RKO (cell line): ENCODE measurements at places on chromosomes 4 and X.
A peak's percentile ranks its signal among the peaks of the same experiment; 100 is the strongest.

- DNase-seq = no peak
Measured at GRCh38 chrX:69156638-69157037, 8.6 kb downstream of the PJA1 start.

GRCh38 chr4:176762661-176763308 lies 29.9 kb downstream of the VEGFC start:
- DNase-seq = no peak

DNA sequence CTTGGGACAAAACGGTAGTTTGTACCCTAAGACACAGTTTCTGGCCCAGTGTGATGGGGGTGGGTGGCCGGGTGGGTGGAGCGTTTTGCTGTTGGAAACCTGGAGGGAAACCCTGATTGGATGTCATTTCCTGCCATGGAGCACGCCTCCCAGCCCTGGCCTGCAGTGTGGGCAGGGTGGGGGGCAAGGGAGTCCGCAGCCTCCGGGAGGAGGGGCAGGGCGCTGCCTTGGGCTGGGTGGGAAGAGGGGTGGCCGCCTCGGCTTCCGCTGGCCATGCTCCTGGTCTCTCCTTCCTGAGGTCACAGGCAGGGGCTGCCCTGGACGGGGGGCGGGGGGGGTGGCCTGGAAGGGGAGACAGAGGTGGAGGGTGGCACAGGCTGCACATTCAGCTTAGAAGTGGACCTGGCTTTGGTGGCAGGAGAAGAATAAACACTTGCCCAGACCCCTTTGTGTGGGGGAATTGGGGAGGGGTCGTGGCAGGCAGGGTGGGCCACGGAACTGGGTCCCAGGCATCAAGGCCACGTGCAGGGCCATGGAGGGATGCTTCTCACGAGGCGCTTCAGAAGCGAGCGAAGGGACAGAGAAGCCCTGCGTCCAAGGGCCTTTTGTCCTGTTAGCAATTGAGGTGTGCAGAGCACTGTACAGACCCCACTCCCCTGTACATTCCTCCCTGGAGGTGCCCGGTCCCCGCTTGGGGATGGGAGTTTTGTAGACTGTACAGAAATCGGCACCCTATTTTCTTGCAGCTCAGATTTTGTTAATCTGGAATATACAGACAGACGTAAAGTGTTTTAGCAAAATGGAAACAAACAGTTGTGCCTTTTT lies 6.2 kb downstream of the NAT8L start:
- no peak for DNase-seq

DNA sequence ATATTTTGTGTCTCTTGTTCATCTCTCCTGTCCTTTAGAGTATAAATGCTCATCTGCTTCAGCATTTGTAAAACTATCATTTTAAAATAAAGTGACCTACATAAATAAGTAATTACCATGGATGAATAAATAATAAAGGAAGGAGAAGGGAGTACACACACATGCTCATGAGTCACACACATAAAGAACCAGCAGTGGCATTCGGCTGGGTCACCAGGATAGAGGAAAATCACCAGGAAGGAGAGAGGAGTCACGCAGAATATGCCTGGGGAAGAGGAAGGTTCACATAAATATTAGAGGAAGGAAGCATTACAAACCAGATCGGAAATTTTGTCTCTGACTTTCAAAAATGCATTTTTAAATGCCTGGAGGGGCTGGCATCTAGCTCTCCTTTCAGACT lies 38.5 kb upstream of the MED14 start:
- peak; percentile 22 for DNase-seq

DNA sequence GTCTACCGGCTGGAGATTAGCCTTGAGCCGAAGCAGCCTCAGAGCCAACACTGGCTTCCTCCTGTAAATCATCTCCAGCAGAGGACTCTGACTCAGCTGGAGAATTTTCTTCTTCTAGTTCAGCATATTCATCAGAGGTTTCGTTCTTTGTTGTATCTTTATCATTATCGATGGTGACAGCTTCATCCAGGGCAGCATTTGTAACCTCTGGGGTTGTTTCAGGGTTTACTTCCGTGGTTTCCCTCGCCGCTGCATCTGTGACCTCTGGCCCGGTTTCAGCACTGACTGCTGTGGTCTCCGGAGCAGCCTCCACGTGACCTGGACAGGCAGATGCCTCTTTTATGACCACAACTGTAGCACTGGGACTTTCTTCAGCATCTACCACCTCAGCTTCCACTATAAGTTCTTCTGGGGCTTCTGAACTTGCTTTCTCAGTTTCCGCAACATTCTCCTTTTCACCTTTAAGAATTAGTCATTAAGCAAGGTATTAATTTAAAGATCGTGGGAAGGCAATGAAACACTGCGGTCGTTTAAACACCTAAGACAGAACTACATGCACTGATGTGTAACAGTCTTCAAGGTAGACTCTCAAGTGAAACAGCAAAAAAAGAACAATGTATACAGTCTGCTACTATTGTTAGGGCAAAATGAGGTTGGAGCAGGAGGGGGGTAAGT lies 13.3 kb downstream of the MGARP start:
- peak; percentile 70 for DNase-seq

GRCh38 chr4:91527056-91527455 lies 776.7 kb upstream of the GRID2 start:
- no peak for DNase-seq

DNA sequence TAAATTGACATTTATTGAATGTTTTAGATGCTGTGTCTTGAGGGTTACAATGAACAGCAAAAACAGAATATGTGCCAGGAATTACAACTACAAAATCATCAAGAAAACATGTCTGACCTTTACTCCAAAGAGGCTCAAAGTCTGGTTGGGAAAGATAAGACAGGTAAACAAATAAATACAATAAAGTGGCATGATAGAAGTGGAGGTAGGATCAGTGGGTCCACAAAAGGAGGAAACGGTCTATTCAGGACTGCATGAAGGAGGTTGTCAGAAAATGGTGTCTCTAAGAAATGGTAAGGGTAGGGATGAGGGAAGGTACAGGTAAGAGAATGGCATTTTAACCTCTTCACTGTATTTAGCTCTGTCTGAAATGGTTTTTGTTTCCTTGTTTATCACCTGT lies 3.8 kb downstream of the ARHGEF38 start:
- DNase-seq = no peak

DNA sequence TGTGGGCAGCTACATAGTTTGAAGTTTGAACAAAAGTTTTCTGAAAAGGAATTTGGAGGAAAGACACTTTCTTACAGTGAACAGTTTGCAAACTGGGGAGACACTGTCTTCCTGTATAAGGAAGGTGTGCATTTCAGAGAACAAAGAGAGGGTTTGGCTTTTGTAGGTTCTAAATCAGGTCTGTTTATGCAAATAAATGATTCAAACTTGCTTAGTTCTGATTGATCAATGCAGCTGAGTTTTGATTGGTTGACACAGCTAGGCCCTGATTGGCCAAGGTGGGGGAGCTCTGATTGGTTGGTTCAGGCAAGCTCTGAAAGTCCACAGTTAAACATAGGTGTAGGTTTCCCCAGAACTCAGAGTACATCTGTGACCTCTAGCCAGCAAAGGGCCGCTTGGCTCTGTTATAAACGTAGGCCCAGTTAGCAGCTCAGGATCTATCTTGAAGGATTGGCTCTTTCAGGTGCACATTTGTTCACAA lies 63.0 kb upstream of the ENPP6 start:
- no peak for DNase-seq

- DNase-seq = no peak
Measured at GRCh38 chr4:10747186-10747585, 62.6 kb upstream of the CLNK start.

GRCh38 chr4:20504146-20504545 lies 196.1 kb upstream of the PACRGL start:
- DNase-seq = no peak

- no peak for DNase-seq
Measured at GRCh38 chr4:141258558-141258957, 37.9 kb downstream of the ZNF330 start.
